Effector memory CD4-positive, alpha-beta T cell (primary cell): ENCODE measurements at places on chromosomes 1 and 21.

DNA sequence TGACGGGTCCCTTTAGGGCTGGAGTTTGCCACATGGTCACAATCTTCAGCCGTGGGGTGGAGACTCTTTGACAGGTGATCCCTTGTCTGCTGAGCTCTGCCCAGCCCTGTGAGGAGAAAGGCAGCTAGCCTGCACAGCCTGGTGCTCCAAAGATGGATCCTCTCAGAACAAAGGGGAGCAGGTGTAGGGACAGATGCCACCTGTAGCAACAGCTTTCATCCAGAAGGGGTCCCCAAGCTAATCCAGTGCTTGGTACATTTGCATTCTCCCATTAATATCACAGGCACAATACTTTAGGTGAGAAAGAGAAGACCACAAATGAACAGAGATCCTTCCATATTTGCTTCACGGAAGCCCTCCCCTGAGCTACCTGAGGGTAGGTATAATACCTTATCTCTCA lies 93.2 kb downstream of the CCDC185 start:
- no peak for DNase-seq

DNA sequence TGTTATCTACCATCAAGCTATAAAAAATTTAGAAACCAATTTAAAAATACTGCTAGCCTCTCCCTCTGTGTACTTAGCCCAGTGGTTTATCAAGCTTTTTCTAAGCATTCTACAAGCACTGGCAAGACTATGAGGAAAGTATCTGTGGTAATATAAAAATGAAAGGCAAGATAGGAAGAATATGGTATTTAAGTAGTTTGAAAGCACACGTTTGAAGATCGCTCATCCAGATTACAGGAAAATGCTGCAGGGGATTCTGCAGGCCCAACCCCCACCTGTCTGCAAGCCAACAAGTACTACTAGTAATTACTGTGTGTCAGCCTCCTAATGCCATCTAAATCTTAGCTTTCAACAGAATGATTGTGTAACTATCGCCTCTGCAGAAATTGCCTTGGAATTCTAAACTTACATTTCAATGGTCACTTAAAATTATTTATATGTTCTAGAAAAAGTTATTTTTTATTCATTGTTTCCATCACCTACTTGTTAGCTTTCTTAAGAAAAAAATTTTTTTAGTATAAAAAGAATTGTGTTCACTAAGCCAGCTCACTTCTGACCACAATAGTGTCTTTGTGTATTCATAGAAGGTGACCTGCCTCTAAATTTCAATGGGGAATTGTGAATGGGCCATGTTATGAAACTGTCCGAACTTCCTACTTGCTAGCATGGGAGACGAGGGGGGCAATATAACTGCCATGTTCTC lies 8.5 kb downstream of the ERRFI1 start:
- no peak for DNase-seq

DNA sequence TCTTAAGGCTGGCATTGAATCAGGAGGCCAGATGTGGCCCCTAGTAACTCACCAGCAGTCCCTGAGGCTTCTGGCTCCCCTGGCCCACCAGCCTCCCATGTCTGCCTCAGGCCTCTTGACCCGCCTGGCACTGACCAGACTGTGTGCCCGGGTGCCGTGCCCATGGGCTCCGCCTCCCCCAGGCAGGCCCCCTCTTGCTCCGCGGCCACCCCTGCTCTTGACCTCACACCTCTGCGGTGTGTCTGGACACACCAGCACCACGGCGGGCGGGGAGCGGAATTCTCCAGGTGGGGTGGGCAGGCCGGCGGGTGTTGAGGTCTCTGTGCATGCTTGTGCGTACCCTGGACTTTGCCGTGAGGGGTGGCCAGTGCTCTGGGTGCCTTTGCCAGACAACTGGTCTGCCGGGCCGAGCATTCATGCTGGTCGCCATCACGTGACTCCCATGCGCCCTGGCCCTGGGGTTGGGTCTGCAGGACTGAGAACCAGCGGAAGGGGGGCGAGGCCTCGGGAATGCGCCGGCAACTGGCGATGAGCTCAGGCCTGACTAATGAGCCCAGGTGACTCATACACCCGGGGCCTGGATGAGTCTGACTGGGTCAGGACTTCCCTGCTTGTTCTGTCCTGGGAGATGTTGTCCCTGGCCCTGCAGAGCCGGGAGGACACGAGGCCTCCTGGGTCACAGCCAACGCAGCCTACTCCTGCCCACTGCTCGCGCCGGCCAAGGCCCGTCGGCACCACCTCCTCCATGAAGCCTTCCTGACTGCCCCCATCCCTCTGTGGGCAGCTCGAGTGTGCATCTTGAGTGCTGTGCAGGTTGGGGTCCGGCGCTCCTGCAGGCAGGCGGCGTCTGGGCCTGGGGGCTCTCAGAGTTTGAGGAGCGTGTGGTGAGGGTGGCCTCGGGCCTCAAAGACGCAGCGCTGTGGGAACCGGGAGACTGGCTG lies 22.6 kb downstream of the COL18A1 start:
- DNase-seq, result no peak

GRCh38 chr1:169103002-169103401 lies 3.5 kb upstream of the ATP1B1 start:
- DNase-seq, result no peak

GRCh38 chr21:17709266-17709611 lies 96.5 kb upstream of the BTG3 start:
- DNase-seq, result no peak

GRCh38 chr1:42324398-42325013 lies 10.5 kb downstream of the FOXJ3 start:
- no peak for DNase-seq

GRCh38 chr21:31335957-31336738 lies 7.9 kb downstream of the TIAM1 start:
- no peak for DNase-seq

GRCh38 chr21:20207335-20207734 lies 790.9 kb upstream of the NCAM2 start:
- no peak for DNase-seq

DNA sequence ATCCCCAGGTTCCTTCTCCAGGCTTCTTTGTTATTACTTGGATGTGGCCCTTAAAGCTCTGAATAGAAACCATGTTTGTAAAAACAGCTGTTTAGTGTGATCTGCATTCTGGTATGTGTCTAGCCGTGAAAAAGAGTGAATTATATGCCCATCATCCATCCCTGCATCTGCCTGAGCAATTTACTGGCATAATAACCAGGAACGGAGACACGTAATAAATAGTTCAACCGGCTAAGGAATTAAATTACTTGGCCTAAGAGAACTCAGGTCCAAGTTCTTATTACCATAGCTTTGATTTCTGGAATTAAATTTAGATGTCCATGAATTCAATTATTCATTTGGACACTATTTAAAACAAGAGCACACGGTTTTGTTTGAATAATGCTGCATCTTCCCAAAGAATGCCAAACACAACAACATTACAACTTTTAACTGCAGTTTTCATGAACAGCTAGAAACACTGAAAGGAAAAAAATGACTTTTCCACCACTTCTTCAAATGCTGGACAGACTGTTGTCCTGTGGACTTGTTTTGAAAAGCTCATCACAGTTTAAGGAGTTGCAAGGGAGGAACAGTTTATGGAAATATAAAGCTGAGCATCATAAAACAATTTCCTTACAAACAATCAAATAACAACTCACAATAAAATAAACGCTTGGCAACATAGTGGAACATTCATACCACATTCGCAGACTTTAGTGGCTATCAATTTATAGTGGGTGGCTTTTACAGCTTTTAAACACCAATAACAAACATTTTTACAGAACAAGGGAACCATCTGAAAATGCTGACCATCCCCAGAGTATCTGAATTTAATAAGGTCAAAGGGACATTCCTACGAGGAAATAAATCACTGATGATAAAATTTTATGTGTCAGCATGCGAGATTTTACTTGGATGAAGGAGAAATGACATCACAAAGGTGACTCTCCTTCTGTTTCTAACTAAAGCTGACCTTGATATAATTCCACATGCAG lies 144.7 kb downstream of the APP start:
- DNase-seq, result no peak

GRCh38 chr1:92759361-92759760 lies 25.5 kb downstream of the EVI5 start:
- DNase-seq, result no peak

DNA sequence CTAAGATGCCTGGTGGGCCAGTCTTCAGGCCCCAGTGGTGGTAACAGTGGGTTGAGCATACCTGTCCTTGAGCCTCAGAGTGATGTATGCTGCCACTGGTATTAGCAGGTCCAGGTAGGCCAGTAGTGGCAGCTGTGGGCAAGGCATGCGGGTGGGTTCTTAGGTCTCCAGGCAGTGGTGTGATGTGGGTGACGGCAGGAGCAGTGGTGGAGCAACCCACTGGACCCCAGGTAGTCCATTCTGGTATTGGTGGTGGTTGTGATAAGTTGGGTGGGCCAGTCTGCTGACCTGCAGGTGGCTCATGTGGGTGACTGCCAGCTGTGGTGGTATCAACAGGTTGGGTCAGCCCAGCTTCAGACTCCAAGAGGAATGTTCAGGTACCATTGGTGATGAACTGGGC lies 165.0 kb upstream of the GORAB start:
- no peak for DNase-seq

DNA sequence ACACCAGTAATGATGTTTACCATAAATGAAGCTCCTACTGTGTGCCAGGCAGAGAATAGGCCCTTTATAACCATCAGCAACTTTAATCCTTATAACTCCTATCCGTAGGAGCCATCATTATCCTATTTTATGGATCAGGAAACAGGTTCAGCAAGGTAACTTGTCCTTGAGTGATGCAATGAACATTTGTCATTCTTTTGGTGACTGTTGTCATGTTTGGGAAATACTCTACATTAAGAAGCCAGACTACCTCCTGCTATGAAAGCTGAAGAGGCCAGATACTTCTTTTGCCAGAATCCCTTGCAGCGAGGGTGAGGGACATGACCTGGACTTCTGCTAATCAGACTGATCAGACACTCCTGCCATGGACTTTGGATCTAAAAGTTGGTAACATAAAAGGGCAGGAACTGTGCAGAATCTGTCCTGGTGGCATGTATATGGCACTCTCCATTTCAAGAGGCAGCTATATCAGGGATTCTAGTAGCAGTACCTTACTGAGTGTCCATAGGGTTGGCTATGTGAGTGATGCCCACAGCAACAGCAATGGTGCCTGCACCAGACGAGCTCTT lies 33.1 kb upstream of the SRRM1 start:
- DNase-seq, result no peak

DNA sequence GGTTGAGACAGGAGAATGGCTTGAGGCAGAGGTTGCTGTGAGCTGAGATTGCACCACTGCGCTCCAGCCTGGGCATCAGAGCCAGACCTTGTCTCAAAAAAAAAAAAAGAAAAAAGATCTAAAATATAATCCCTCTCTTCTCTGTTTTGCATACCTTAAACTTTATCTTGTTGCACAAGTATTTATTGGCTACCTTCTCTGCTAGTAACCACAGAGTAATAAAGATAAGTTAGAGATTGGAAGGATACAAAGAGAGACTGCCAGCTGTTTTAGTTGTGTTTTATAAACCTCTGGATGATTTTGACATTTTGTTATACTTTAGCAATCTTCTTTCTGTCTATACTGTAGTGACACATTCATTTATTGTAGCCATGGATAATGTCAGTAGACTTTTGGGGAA lies 27.7 kb downstream of the AGO3 start:
- DNase-seq, result no peak

GRCh38 chr1:228781161-228781808 lies 46.0 kb downstream of the RHOU start:
- DNase-seq, result no peak

GRCh38 chr21:39851002-39851618 lies 16.1 kb upstream of the PCP4 start:
- DNase-seq, result no peak

- DNase-seq, result no peak
Observed at GRCh38 chr1:22808676-22809483, 98.2 kb downstream of the EPHB2 start.

- DNase-seq, result no peak
Observed at GRCh38 chr1:220003610-220004299, 42.5 kb downstream of the EPRS1 start.

- DNase-seq, result no peak
Observed at GRCh38 chr1:9871021-9871420, 39.0 kb downstream of the CTNNBIP1 start.

DNA sequence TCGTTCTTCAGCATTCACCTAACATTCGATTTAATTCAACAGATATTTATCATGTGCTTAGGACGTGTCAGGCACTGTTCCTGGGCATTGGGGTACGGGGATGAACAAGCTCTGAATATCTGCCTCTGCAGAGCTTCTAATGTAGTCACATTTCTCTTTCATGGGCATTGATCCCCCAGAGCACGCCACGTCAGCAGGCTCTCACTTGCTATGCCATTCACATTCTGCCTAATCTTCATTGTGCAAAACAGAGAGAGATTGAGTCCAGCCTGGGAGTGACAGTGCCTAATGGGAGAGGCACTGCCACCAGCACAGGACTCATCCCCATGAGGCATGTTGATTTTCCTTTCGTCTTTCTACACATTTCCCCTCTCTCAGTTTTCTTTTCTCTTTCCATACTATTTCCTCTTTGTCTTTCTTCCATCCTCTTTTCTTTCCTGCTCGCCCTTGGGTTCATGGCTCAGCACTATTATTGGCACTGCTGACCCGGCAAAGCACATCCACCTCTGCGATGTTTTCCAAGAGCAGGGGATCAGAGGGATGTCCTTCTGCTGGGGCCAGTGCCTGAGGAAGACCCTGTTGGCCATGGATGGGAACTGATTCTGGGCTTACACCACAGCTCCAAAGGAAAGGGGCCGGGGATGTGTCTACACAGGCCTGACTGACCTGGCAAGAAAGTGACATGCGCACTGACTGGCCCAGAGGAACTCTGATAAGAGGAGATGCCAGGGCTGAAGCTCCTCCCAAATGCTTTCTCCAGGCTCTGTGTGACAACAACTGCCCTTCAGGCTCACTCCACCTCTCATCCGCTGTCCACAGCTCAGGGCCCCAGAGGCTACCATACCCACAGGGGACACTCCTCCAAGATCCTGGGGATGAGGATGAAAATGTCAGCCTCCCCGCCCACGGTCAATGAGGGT lies 195.9 kb downstream of the TOMM20 start:
- no peak for DNase-seq

DNA sequence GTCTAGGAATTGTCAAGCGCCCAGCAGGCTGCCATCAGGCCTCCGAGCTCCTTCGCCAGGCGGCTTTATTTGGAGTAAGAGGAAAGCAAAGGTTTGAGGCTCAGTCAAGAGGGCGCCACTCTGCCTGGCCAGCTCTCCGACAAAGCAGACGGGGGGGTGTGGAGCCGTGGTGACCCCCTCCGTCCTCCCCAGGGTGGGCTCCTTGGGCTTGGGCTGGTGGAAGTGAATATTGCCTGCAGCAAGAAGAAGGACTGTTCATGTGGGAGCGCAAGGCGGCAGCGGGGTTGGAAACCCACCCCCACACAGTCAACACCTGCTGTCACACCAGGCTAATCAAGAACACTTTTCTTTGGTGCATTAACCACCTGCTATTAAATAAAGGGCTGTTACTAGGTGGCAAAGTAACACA lies 14.6 kb downstream of the EPHX1 start:
- DNase-seq, result no peak

- DNase-seq, result no peak
Observed at GRCh38 chr1:10651793-10652192, 144.7 kb downstream of the CASZ1 start.

DNA sequence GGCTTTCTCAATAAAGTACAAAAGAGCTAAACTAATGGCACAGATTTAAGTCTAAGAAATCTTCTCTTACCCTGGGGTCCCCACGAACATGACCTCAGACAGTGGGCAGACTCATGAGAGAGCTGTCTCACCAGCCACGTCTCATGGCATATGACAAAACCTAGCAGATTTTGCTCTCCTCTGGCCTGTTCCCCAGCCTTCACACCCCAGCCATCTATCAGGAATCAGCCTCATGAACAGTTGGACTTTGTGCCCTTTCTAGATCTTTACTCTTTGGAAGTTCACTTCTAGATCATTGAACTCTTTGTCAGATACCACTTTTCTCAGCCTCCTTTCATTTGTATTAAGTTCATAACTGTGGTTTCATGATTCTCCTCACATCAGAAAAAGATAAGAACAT lies 14.2 kb upstream of the HSD3B1 start:
- DNase-seq, result no peak
